Stimulated activated CD4-positive, alpha-beta T cell treated with anti-CD3 and anti-CD28 coated beads, Interleukin-15, amount 100 ng/mL, for 1 hour (primary cell): ENCODE measurements at places on chromosomes 2 and 18.
A peak's percentile ranks its signal among the peaks of the same experiment; 100 is the strongest.

DNA sequence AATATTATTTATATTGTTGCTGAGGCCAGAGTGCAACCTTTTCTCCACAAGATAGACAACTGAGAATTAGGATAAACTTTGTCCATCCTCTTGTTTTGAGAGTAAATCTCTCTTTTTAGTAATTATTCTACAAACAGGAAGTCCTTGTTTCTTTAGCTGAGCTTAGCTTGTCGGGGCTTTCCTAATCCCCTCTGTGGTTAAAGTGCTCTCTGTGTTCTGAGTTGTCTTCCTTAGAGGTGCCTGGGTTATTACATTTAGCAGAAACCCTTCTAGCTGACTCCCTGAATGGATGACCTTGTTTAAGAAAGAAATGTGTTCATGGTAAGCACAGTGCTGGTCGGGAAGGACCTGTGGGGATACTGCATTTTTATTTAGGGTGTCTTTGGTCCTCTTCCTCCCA lies 12.7 kb downstream of the USP39 start:
- DNase-seq = no peak

GRCh38 chr2:64374686-64375085 lies 79.3 kb upstream of the LGALSL start:
- no peak for DNase-seq

- DNase-seq = no peak
Measured at GRCh38 chr2:99648178-99648844, 158.5 kb upstream of the REV1 start.

- no peak for DNase-seq
Measured at GRCh38 chr2:166765141-166765540, 123.1 kb upstream of the XIRP2 start.

GRCh38 chr18:74506448-74507084 lies 10.4 kb downstream of the CNDP2 start:
- no peak for DNase-seq

GRCh38 chr2:189412330-189412953 lies 28.8 kb upstream of the WDR75 start:
- DNase-seq = peak; percentile 4

DNA sequence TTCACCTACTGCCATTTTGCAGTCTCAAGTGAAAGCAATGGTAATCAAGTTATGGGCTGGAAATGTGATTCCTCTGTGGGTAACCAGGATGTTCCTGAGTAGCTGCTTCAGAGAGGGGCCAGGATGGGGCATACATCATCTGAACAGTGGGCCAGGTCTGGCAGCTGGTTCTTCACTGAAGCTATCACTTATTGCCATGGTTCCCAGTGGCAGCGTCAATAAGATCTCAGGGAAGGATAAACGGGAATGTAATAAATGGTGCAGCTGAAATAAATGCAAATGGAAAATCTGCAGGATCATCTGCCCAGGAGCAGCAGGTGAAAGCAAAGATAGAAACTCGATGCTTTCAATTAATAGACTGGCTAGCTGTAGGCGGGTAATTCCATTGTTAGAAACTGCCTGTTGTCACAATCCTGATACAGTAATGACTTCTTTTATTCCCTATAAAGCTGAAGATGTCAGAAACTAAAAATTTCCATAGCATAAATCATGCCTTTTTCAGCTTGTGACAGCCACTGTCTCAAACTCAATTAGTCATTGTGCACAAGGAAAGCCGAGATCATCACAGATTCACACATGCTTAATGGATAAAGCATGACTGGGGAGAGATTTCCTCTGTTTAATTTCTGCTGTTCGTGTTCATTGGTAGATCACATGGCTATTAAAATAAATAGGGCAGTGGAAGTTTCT lies 56.2 kb upstream of the CCDC85A start:
- no peak for DNase-seq

- no peak for DNase-seq
Measured at GRCh38 chr2:13009027-13009642, 292.4 kb downstream of the TRIB2 start.

GRCh38 chr2:62175728-62176127 lies 20.2 kb upstream of the B3GNT2 start:
- DNase-seq = no peak

- no peak for DNase-seq
Measured at GRCh38 chr18:32530947-32531651, 60.4 kb upstream of the GAREM1 start.

- no peak for DNase-seq
Measured at GRCh38 chr2:150484006-150484405, 3.5 kb downstream of the RND3 start.

- DNase-seq = no peak
Measured at GRCh38 chr18:24006712-24007313, 7.7 kb upstream of the TTC39C start.

DNA sequence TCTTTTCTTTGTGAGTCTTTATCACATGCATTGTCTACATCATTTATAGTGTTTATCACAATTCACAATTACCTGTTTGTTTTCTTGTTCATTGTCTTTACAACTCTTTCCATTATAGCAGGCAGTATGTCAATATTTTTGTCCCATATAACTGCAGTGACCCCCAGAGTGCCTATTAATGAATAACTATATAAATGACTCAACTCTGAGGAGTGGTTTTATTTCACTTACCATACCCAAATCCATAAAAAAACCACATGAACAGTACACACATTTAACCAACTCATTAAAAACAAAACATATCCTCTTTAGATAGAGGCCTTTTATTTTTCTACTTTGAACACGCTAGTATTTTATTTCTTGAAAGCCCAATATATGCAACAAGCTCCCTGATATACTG lies 1419.1 kb upstream of the NXPH2 start:
- DNase-seq = no peak

- no peak for DNase-seq
Measured at GRCh38 chr2:152790883-152791282, 72.5 kb downstream of the ARL6IP6 start.

GRCh38 chr2:8217468-8218030 lies 464.3 kb upstream of the ID2 start:
- DNase-seq = no peak

DNA sequence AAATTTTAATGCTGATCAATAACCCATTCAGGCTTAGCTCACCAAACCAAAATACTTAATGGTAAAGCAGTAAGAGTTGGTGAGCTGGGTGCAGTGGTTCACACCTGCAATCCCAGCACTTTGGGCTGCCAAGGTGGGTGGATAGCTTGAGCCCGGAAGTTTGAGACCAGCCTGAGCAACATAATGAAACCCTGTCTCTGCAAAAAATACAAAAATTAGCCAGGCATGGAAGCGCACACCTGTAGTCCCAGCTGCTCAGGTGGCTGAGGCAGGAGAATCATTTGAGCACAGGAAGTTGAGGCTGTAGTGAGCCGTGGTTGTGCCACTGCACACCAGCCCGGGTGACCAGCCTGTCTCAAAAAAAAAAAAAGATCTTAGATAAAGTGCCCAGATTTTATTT lies 35.7 kb upstream of the MPP4 start:
- no peak for DNase-seq

DNA sequence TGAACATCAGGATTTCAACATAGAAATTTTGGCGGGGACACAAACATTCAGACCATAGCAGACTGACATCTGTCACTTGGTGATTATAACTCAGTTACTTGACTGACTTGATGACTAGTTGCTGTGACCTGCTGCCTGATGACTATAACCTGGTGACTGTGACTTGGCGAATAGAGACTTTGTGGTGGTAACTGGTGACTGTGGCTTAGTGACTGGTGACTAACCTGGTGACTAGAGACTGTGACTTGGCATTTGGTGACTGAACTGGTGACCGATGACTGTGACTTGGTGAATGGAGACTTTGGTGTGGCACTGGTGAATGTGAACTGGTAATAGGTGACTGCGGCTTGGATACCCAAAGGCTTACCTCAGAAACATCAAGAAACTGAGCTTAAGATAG lies 563.1 kb upstream of the FAM98A start:
- DNase-seq = no peak
